Bronchus fibroblast of lung (primary cell): ENCODE measurements at places on chromosomes 3 and 15. TPM values are rescaled to one million over a fixed set of nuclear protein-coding genes. Genes with fewer than 3 reads are reported as not detected.

Gene ILDR1
- not detected in 2 replicates for total RNA-seq

Gene GOLGA6D
- not detected in 2 replicates for total RNA-seq

Gene ZNF80
- not detected in 2 replicates for total RNA-seq

Gene KY
- total RNA-seq, result not detected in 2 replicates

Gene CISH
- 1.2 and 2.1 TPM in 2 replicates for total RNA-seq
